Right renal cortex interstitium (tissue), 3 donors: ENCODE measurements at places on chromosomes 5 and 9. TPM values are rescaled to one million over a fixed set of nuclear protein-coding genes. Genes with fewer than 3 reads are reported as not detected.

IL6ST gene
- 152 TPM for polyA plus RNA-seq

IL13 gene
- not detected for polyA plus RNA-seq

GRCh38 chr5:23721336-23721735, 213.9 kb downstream of the PRDM9 start:
- DNase-seq: no peak

- DNase-seq: no peak
Measured at GRCh38 chr9:94881940-94882339, 155.4 kb downstream of the AOPEP start.

GRCh38 chr5:133610489-133611356, 1.6 kb downstream of the FSTL4 start:
- DNase-seq: peak; percentile 25

GRCh38 chr5:104708027-104708426, 1145.4 kb upstream of the NUDT12 start:
- DNase-seq: no peak
